ENCODE measurements at places on chromosomes 13 and 19.

GRCh38 chr19:49889687-49890348 lies 6.9 kb downstream of the IL4I1 start:
- peak; percentile 71 for DNase-seq

GRCh38 chr19:39826311-39826945 lies 7.5 kb downstream of the DYRK1B start:
- DNase-seq: no peak

DNA sequence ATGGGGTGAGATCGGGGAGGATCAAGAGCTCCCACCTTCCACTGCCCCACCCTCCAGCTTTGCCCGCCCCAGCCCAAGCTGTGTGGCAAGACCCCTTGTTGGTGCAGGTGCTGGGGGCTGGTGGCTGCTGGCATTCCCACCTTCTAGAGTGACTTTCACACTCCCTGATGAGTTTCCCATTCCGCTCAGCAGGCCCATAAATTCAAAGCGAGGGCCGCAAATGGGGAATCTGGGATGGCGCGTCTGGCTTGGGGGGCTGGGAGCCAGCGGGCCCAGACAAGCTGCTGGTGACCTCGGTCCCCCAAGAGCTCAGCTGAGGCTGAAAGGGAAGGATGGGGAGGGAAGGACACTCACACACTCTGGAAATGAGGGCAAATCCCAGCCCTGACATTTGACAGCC lies 110.3 kb downstream of the GADD45B start:
- no peak for DNase-seq

DNA sequence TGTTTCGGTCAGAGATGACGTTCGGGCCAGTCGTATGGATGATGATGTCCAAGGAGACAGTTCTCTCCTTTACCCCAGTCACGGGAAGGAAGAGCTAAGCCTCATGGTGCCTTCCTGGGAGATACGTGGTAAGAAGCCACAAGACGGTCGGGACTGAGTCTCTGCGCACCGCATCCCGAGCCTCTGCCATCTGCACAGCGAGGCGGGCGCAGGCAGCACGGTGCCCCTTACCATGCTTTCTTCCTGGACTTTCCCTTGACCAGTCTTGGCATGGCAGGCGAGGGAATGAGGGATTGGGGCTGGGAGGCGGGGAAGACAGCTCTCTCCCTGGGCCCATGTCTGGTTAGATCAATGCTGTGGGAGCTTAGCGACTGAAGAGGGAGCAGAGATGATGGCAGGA lies 10.1 kb upstream of the LAIR2 start:
- no peak for DNase-seq

DNA sequence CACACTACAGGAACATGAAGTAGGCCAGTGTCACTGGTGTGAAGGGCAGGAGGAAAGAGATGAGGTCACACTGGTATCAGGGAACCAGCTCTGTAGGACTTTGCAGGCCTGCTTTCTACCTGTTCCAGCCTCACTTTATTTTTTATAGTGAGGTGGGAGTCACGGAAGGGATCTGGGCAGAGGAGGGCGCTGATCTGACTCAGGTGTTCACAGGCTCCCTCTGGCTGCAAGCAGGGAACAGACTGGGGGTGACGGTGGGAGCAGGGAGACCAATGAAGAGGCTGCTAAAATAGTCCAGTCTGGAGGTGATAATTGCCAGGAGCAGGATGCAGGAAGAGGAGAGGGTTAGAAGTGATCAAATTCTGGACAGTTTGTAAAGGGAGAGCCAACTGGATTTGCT lies 2.8 kb downstream of the THAP8 start:
- DNase-seq: no peak

DNA sequence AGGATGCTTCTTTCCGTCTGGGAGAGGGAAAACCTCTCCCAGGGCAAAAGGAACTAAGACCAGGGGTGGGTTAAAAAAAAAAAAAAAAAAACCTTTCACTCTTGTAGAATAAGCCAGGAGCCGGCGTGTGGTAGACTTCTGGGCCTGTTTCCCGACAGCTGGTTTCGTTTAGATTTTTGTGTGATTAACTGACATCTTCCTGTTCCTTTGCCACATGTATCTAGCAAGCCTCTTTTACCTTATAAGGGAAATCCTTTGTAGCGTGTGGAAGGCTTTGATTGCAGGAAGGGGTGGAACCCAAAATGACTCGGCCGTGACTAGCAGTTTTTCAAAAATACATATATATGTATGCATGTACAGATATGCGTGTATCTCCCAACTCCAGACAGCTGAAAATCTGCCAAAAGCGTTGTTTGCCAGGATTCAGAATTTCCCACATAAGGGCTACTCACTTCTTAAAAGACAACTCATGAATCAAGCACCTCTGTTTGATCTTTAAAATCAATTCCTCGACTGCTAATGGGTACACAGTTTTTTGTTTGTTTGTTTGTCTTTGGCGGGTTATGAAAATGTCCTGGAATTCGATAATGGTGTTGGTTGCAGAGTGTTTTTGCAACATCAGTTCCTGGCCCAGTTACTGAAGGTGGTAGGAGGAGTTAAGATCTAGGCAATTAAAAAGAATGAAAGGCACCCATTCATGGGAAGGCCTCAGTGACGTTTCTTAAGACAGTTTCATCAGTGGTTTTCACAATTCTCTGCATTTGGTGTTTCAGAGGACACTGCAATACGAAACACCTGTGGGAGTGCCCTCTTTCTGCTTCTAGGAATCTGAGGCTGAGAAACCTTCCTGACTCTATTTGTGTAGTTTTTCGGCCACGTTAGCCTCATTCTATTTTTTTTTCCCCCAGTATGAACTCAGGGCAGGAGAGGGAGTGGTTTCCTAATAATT lies 2.7 kb downstream of the TPM4 start:
- peak; percentile 80 for DNase-seq

- DNase-seq: peak; percentile 32
Observed at GRCh38 chr19:37551129-37551993, 43.2 kb downstream of the ZNF571 start.

- no peak for DNase-seq
Observed at GRCh38 chr13:99821741-99822140, 149.8 kb downstream of the ZIC5 start.

- peak; percentile 2 for DNase-seq
Observed at GRCh38 chr13:89066868-89067466, 1395.8 kb downstream of the SLITRK5 start.

- DNase-seq: no peak
Observed at GRCh38 chr13:40615619-40616018, 50.8 kb downstream of the FOXO1 start.

DNA sequence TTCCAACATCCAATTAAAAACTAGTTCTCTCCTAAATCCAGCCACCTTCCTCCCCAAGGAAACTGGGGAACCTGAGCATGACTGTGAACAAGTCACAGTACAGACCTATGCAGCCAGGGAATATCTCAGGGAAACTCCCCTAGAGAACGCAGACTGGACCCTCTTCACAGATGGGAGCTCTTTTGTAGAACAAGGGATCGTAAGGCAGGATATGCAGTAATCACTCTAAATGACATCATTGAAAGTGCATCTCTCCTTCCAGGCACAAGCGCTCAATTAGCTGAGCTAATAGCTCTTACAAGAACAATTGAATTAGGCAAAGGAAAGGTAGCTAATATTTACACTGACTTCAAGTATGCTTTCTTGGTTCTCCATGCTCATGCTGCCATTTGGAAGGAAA lies 1331.7 kb downstream of the UQCRFS1 start:
- no peak for DNase-seq

DNA sequence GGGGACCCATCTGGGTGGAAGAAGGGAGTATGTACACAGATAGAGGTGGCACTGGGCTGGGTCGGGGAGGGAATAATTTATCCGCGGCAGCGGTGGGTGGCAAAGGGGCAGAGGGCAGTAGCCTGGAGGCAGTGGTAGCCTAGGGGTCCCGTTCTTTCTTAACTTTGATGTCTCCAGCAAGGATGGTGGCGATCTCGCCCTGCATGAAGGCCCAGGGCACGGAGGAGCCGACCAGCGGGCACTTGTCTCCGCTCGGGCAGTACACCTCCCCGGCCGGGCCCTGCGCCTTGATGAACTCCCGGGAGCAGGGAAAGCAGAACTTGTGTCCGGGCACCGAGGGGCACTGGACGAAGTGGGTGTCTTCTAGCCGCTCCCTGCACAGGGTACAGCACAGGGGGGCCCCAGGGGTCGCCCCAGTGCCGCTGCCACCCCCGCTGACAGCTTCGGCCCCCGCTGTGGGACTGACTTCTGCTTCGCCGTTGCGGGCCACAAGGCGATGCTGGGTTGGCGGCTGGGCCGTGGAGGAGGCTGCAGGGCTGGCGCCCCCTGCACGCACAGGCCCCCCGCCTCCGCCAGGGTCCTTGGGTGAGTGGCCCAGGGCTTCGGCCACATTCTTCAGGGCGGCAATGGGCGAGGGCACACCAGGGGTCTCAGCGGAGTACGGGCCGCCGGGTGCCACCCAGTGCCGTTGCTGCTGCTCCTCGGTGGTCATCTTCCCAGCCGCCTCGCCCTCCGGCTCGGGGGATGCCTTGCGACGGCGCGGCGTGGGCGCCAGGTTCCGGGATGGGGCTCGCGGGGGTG lies 1.9 kb downstream of the IRF2BP1 start:
- no peak for DNase-seq

- DNase-seq: no peak
Observed at GRCh38 chr19:42090672-42091071, 14.7 kb downstream of the ZNF574 start.

DNA sequence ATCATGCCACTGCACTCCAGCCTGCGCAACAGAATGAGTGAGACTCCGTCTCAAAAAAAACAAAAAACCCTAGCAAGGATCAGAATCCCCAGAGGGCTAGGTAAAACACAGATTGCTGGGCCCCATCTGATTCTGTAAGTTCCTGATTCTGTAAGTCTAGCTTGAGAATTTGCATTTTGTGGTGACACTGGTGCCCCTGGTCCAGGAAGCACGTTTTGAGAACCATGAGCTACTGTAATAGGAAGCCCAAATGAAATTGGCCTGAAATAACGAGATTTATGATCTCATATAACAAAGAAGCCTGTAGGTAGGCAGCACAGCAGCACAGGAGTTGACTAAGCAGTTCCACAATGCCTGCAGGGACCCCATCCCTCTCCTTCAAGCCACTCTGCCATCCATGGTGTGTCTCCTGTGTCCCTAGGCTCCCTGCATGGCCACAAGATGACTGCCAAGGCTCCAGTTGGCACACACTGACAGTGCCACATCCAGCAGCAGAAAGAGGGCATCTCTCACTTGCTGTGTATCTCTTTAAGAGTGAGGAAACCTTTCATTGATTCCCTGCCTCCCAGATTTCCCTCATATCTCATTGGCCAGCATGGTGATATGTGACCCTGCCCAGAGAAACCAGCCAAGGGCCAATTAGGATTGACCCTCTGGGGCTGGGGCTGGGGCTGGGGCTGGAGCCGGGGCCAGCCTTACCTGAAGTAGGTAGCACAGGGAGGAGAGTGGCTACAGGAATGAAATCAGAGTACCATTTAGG lies 21.7 kb downstream of the SIPA1L3 start:
- DNase-seq: no peak

DNA sequence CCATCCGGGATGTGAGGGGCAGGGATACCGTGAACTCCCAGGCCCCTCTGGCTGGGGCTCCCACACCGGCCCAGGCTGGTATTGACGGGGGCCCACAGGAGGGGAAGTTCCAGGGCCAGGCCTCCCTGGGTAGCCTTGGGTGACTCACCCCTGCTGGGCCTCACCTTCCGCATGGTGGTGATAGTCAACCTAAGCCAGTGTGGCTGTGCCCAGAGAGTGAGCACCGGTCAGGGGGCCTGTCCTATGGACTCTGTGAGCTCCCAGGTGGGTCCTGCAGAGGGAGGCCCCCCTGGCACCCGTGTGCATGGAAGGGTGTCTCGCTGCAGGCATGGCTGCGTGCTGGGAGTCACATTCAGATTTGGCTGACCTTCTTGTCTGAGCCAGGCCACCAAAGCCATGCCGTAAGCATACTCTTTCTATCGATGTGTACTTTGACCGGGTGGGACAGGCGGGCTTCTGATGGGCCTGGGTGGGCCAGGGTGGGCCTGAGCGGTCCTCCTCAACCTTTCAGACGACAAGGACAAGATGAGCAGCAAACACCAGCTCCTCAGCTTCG lies 27.6 kb downstream of the DHX34 start:
- DNase-seq: no peak

DNA sequence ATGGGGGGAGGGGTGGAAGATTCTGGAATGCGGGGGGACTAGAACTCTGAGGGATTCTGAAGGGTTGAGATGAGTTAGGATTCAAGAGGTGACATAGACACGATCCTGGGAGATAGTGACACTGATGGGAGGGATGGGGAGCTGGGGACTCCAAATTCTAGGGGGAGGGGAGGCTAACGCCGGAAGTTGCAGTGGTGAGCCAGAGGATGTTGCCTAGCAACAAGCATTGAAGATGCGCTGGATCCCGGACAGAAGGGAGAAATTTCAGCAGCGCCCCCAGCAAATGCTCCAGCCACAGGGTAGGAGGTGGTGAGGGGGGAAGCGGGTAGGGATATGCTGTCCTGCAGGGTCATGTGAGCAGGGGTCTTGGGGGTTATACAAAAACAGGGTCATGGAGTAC lies 6.9 kb upstream of the LTBP4 start:
- DNase-seq: no peak

DNA sequence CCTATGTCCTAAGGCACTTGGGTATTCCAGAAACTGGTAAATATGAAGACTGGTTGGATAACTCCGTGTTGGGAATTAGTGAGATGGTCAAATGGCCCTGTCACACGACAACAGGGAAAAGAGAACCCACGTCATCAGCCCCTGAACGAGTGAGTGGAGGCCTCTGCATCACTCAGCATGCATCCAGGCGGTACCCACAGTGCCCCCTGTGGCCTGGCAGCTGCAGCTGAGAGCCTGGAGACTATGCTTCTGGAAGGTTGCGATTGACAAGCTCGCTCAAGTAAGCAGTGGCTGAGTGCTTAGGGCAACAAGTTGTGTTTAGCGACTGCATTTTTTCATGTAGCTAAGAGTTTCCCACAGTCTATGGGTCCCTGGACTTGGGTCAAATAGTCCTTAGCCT lies 55.9 kb downstream of the COL4A2 start:
- DNase-seq: no peak

- peak; percentile 26 for DNase-seq
Observed at GRCh38 chr19:3687774-3688706, 12.2 kb downstream of the PIP5K1C start.

DNA sequence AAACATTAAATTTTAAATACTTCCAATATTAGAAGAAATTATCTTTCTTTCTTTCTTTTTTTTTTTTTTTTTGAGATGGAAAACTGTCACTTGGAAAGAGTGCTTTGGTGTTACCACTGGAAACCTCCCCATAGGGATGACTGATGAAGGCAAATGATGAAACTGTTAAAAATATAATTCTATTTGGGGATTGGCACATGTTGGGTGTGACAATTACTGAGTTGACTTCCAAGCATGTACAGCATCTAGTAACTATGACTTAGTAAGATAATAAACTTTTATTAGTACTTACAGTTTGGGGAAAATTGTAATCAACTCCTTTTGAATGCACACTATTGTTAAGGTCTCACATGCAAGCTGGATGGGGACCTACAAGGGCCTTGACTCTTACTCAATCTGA lies 592.5 kb downstream of the KCTD12 start:
- DNase-seq: no peak
